ENCODE measurements at places on chromosomes 1 and 21. TPM values are rescaled to one million over a fixed set of nuclear protein-coding genes. Genes with fewer than 3 reads are reported as not detected.

Gene NBPF6
- 0.10 TPM for total RNA-seq

Gene TNFRSF9
- 0.07 TPM for total RNA-seq

Gene KLHDC7A
- total RNA-seq, result not detected

Gene AGO3
- total RNA-seq, result 39.5 TPM

Gene S100A7
- not detected for total RNA-seq

Gene CELA3A
- total RNA-seq, result not detected

Gene RAB25
- not detected for total RNA-seq

Gene KCNJ6
- 0.20 TPM for total RNA-seq

Gene SPRR5
- total RNA-seq, result not detected

Gene OR2L3
- not detected for total RNA-seq

Gene SLC35F3
- total RNA-seq, result 0.23 TPM

Gene RGS13
- not detected for total RNA-seq
